ENCODE measurements at places on chromosomes 7 and 10.

GRCh38 chr7:27203365-27203953 is 3.6 kb upstream of the HOXA13 start:
- no peak for DNase-seq

DNA sequence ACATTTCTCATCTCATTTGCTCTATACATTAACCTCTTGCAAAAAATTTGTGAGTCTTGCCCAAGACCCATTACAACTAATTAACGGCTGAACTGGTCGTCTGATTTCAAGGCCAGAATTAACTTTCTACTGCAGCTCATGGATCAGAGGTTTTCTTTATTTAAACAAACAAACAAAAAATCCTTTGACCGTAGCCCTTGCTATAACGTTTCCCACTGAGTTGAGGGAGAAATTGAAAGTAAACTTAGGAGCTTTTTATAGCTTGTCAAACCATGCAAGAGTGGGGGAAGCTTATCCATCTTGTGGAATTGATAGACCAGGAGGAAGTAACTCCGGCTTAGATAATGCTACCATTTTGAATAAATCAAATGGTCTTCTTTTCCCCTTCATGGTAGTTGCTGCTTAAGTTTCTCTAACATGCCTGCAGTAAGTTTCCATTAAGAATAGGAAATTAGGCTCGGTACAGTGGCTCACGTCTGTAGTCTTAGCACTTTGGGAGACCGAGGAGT is 3.3 kb downstream of the SRGN start:
- no peak for DNase-seq

- DNase-seq: no peak
These were observed 324.7 kb downstream of the ADARB2 start for GRCh38 chr10:1412531-1413189.

GRCh38 chr10:15122477-15123030 is 25.4 kb downstream of the RPP38 start:
- DNase-seq: no peak

GRCh38 chr7:5692845-5693278 is 88.6 kb downstream of the RNF216 start:
- peak; percentile 75 for DNase-seq

- no peak for DNase-seq
These were observed 216.7 kb downstream of the FOXP2 start for GRCh38 chr7:114631249-114631822.
